Activated CD8-positive, alpha-beta memory T cell treated with anti-CD3 and anti-CD28 coated beads, Interleukin-2, amount 50 U/mL, for 48 hours (primary cell): ENCODE measurements at places on chromosomes 4 and X.

- DNase-seq = peak; percentile 83
These were observed at the start of gene PLP2 for GRCh38 chrX:49171752-49172279. Gene PLP2 (plus strand): TSS chrX:49171898. CDS start chrX:49172001, 103 bp downstream.

DNA sequence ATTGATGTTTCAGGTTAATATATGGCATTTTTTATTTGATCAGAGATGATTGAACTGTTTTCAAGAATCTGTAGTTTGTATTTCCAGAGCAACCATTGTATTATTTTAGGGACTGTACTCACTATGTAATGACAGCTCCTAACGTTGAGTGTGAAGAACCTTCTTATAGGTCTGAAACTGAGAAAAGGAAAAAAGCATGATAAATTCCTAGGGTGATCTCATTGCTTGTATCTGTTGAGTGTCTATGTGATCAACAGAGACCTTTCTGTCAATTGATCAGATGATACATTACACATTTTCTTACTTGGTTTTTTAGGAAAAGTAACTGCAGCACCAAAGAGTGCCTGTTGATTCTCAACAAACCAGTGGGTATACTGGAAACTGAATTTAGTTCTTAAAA is 40.2 kb downstream of the SEC24B start:
- DNase-seq = no peak

GRCh38 chrX:11509786-11510185 is 155.9 kb downstream of the ARHGAP6 start:
- DNase-seq = no peak

- DNase-seq = no peak
These were observed 460.7 kb upstream of the RPS6KA3 start for GRCh38 chrX:20727447-20727846.

GRCh38 chr4:95550115-95550987 is 1.6 kb upstream of the UNC5C start:
- DNase-seq = no peak

- DNase-seq = no peak
These were observed 541.4 kb downstream of the TLL1 start for GRCh38 chr4:166414431-166414830.

- DNase-seq = no peak
These were observed 247.7 kb upstream of the ARSJ start for GRCh38 chr4:114226968-114227760.
